ENCODE measurements at places on chromosomes 12 and 14.

DNA sequence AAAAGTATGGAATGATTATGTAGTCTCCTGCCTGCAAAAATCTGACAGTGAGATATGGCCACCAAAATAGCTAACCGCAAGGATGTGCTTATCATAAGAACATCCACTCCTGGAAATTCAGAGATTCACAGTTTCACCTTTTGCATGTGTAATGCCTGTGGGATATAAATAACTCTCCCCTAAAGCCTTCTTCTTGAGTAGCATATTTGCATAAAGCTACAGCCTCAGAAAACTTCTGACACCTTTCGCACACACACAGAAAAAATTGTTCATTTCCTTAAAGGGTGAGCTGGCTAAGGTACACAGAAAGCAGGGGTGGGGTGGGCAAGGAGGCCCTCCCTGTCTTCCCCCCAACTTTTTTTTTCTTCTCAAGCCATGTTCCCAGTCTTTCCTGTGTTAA lies 3.1 kb upstream of the IGF1 start:
- H3K27me3 ChIP-seq: no peaks in the 10 kb centered on the region
- no peaks in the 10 kb centered on the region for H3K36me3 ChIP-seq
- H3K27ac ChIP-seq: no peak overlapping the region
- no peak overlapping the region for H3K4me3 ChIP-seq
- no peaks in the 10 kb centered on the region for H3K4me1 ChIP-seq

GRCh38 chr12:69170293-69170692 lies 69.1 kb upstream of the CPSF6 start:
- no peak overlapping the region for H3K4me3 ChIP-seq
- H3K27me3 ChIP-seq: no peaks in the 10 kb centered on the region
- H3K36me3 ChIP-seq: no peaks in the 10 kb centered on the region
- DNase-seq: no peak
- no peak overlapping the region for H3K27ac ChIP-seq

DNA sequence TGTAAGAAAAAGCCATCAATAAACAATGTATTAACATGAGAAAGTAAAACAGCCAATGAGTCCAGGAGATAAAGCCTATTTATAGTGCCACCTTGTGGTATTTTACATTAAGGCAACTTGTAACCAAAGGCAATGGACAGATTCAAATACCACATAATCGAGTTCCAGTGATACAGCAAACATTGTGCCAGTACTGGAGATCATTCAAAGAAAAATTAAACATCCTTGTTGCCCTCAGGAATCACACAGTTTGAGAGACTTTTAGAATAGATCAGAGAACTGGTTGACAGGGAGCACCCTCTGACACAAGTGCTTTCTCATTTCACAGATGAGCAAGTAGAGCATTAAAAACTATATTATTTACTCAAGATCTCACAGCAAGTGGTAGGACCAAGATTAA lies 98.1 kb downstream of the DDHD1 start:
- H3K27ac ChIP-seq: no peak overlapping the region
- no peak overlapping the region for H3K4me3 ChIP-seq
- no peak for DNase-seq
- peaks cover 6% of the 10 kb centered on the region for H3K36me3 ChIP-seq

GRCh38 chr12:102811110-102811737 lies 105.8 kb downstream of the PAH start:
- H3K4me1 ChIP-seq: no peaks in the 10 kb centered on the region
- no peak overlapping the region for H3K4me3 ChIP-seq
- H3K27ac ChIP-seq: no peak overlapping the region
- no peaks in the 10 kb centered on the region for H3K27me3 ChIP-seq
- no peak for DNase-seq

GRCh38 chr14:100419856-100420255 lies 96.7 kb downstream of the SLC25A47 start:
- H3K4me1 ChIP-seq: peaks cover 24% of the 10 kb centered on the region
- DNase-seq: no peak
- H3K36me3 ChIP-seq: no peaks in the 10 kb centered on the region
- H3K27me3 ChIP-seq: no peaks in the 10 kb centered on the region
- no peak overlapping the region for H3K27ac ChIP-seq
- H3K4me3 ChIP-seq: no peak overlapping the region

DNA sequence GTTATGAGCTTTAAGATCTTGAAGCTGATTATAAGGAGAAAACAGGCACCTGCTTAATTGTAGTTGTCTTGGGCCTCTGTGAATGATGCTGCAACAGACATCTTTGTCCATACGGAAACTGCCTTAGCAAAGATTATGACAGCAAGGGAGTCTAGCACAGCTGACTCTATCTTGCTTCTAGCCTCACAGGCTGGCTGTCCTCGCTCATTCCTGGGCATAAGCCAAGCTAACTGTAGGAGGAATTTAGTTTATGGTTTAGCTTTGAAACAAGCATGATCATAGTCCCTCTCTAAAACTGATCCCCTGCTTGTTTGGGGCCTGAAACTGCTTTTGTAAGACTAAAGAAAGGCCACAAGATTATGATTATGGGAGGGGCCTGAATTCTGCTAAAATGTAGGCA lies 74.3 kb upstream of the C14orf132 start:
- H3K4me1 ChIP-seq: no peaks in the 10 kb centered on the region
- H3K27me3 ChIP-seq: no peaks in the 10 kb centered on the region
- no peak overlapping the region for H3K4me3 ChIP-seq
- no peak for DNase-seq
- H3K36me3 ChIP-seq: no peaks in the 10 kb centered on the region

DNA sequence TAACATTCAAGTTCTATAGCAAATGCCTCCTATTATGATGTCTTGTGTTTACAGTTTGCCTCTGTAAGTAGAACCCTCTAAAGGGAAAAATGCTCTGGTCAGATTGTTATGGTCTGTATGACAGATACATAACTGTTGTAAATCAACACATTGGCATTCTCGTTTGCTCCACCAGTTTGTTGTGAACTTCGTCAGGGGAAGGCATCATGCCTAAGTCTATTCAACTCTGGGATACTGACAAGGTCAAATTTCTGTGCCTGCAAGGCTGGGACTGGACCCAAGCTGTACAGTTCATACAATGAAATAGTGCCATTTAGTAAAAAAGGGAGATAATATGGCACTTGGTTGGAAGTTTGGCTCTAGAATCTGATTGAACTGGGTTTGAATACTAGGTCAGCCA lies 392.3 kb downstream of the RAD51B start:
- H3K4me1 ChIP-seq: peaks cover 16% of the 10 kb centered on the region
- no peak overlapping the region for H3K27ac ChIP-seq
- no peak for DNase-seq
- H3K27me3 ChIP-seq: no peaks in the 10 kb centered on the region

DNA sequence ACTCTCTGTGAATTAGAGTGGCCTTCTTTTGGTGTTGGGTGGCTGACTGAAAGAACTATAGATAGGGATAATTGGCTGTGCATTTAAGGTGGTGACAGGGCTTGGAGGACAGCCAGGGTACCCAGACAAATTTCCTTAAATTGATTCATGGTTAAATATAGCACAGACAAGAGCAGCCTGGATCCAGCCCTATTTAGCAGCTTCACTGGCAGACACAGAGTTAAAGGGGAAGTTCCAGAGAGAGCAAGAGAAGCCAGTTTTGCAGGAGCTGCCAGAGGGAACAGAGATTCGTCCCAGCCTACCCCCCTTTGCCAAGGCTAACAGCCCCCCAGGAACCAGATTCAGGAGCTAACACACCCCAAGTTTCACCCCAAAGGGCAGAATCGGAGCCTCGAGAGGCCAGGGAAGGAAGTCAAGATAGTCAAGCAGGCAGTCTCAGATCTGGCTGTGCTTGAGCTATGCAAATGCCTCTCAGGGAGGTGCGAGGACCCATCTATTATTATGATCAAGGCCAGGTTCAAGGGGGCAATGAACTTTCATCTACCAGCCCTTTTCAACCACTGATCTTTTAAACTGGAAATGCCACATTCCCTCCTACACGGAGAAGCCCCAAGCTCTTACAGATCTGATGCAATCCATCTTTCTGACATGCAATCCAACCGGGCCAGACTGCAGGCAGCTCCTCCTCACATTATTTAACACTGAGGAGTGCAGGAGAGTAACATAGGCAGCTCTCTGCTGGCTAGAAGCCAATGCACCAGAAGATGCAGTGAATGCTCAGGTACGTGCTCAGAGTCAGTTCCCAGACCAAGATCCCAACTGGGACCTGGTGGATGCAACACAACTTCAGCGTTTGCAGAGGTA lies 58.2 kb downstream of the DHRS2 start:
- no peak for DNase-seq
- peaks cover 9% of the 10 kb centered on the region for H3K4me1 ChIP-seq
- H3K27me3 ChIP-seq: no peaks in the 10 kb centered on the region
- H3K27ac ChIP-seq: no peak overlapping the region
- H3K4me3 ChIP-seq: peak overlapping the region; percentile 19

DNA sequence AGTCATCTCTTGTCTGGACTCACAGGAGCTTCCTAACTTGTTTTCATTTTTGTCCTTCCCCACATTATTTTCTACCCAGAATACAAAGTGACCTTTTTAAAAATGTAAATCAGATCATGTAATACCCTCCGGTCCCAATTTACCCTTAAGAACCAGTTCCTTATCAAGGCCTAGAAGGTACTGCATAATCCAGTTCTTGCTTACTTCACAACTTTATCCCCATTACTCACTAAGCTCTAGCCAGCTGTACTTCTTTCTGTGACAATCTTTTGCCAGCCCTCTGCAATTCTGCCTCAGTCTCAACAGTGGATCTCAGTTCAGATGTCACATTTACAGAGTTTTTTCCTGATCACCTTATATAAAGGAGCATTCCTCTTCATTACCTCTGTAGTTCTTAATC lies 11.6 kb downstream of the RAP1B start:
- peaks cover 10% of the 10 kb centered on the region for H3K4me1 ChIP-seq
- H3K4me3 ChIP-seq: no peak overlapping the region
- no peak overlapping the region for H3K27ac ChIP-seq
- no peak for DNase-seq
- H3K36me3 ChIP-seq: no peaks in the 10 kb centered on the region

- no peaks in the 10 kb centered on the region for H3K36me3 ChIP-seq
- peaks cover 8% of the 10 kb centered on the region for H3K4me1 ChIP-seq
- no peak overlapping the region for H3K27ac ChIP-seq
- no peak overlapping the region for H3K4me3 ChIP-seq
Measured at GRCh38 chr14:22996768-22997654, 12.9 kb downstream of the C14orf93 start.

DNA sequence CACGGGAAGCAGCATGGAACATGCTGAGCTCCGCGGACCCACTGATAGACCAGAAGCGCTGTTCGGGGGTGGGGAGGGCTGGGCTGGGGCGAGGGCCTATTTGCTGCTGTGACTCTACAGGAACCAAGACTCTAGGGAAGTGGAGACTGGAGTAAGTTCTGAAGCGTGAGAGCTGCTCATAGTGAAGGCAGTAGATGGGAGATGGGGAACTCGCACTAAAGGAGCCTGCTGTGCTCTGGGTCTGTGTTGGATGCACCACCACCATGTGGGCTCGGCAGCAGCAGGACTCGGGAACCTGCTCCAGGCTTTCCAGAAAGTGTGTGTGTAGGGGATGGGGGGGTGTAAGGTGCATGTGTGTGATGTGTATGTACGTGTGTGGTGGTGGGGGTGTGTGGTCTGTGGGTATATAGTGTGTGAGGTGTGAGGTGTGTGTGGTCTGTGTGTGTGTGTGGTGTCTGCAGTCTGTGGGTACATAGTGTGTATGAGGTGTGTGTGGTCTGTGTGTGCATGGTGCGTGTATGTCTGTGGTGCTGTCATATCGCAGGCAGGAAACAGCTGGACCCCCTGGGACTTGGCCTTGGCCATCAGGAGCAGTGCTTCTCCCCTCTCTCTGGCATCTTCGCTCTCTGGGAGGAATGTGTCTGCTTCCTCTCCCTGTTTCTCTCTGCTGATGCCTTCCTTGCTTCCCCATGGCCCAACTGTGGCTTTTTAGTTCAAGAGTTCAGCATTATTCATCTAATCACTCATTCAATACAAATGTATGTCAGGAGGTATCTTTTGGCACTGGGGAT lies 378.9 kb downstream of the FUT8 start:
- no peaks in the 10 kb centered on the region for H3K36me3 ChIP-seq
- no peak overlapping the region for H3K27ac ChIP-seq
- H3K4me3 ChIP-seq: no peak overlapping the region
- no peaks in the 10 kb centered on the region for H3K4me1 ChIP-seq
- peak; percentile 3 for DNase-seq
- H3K27me3 ChIP-seq: no peaks in the 10 kb centered on the region

GRCh38 chr14:32438517-32438916 lies 109.4 kb downstream of the AKAP6 start:
- H3K36me3 ChIP-seq: no peaks in the 10 kb centered on the region
- H3K27ac ChIP-seq: peak overlapping the region; percentile 44
- no peak for DNase-seq
- H3K27me3 ChIP-seq: no peaks in the 10 kb centered on the region
- H3K4me3 ChIP-seq: no peak overlapping the region
- H3K4me1 ChIP-seq: peaks cover 6% of the 10 kb centered on the region

GRCh38 chr14:76644855-76645518 lies 116.3 kb upstream of the VASH1 start:
- no peaks in the 10 kb centered on the region for H3K36me3 ChIP-seq
- H3K27ac ChIP-seq: no peak overlapping the region
- DNase-seq: no peak
- no peaks in the 10 kb centered on the region for H3K27me3 ChIP-seq

GRCh38 chr12:106197906-106198623 lies 49.8 kb downstream of the CKAP4 start:
- H3K4me1 ChIP-seq: no peaks in the 10 kb centered on the region
- H3K27ac ChIP-seq: peak overlapping the region; percentile 68
- DNase-seq: no peak
- no peaks in the 10 kb centered on the region for H3K27me3 ChIP-seq

DNA sequence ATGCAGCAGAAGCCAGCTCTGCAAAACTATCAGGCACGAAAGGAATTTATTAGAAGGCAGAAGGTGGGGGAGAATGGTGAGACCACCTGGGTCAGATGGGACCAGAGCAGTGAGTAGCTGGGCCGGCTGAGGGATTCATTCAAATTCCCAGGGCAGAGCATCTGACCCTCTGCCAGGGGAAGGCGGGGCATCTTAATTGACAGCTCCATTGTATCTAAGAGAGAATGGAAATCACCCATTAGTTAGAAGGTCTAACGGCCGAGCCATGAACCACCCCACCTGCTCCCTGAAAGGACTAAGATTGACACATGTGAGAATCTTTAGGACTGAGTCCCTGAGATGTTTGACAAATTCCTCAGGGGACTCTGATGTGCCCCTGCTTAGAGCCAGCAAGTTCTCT lies 83.7 kb downstream of the PHETA1 start:
- H3K27me3 ChIP-seq: no peaks in the 10 kb centered on the region
- no peaks in the 10 kb centered on the region for H3K36me3 ChIP-seq
- no peak overlapping the region for H3K27ac ChIP-seq
- H3K4me1 ChIP-seq: no peaks in the 10 kb centered on the region
- H3K4me3 ChIP-seq: no peak overlapping the region

DNA sequence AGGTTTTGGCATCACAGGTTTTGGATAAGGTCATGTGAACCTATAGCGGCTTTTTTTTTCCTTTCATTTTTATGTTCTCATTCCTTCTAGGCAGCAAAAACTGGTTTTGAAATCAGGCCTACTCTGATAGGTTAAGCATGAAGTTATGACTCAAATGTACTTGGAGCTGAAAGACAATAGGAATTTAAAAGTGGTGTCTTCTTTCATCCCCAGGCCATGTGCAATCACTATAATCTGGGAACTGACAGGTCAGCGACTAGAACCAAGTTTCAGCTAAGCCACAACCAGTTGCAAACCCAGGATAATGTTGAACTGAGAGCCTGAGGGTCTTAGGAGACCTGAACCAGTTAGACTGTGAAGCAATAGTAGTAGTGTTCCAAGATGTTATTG lies 74.3 kb downstream of the ANO6 start:
- no peaks in the 10 kb centered on the region for H3K36me3 ChIP-seq
- no peaks in the 10 kb centered on the region for H3K4me1 ChIP-seq
- no peaks in the 10 kb centered on the region for H3K27me3 ChIP-seq
- no peak for DNase-seq
- H3K27ac ChIP-seq: no peak overlapping the region
- H3K4me3 ChIP-seq: no peak overlapping the region

- peaks cover 78% of the 10 kb centered on the region for H3K4me1 ChIP-seq
- no peak for DNase-seq
- H3K27me3 ChIP-seq: no peaks in the 10 kb centered on the region
- no peak overlapping the region for H3K27ac ChIP-seq
- no peak overlapping the region for H3K4me3 ChIP-seq
Measured at GRCh38 chr12:45986641-45987339, 3.6 kb downstream of the SCAF11 start.

Data from esophagus squamous epithelium (tissue), 5 donors.